Effector memory CD4-positive, alpha-beta T cell (primary cell): ENCODE measurements at places on chromosomes 7 and 10.

DNA sequence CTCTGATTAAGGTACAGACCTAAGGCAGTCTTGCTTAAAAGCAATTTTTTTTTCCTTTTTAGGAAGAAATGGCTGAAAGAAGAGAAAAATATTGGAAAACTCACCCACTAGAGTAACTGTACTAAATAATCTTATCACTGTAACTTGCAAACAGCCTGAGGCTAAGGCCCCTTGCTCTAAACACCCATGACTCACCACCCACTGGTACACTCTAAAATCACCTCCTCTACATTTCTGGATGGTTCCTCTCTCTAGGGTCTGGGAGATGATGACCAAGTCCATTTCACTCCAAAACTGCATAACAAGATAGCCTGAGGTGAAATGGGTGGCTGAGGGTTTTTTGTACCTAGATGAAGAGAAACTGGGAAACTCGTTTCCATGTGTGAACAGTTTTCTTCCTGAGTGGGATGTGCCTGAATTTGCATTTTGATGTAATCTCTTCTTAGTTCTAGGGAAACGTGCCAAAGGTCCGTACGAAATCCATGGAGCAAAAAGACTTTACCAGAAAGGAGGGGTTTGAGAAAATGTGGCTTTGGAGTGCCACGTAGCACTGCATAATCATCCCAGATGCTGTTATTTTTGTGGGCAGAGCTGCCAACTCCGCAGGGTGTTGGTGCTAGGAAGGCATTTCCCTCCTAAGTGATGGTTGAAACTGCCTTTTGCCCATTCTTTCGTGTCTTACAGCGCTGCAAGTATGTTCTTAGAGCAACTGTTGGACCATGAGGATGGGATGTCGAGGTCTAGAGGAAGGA is 113.5 kb upstream of the C10orf90 start:
- DNase-seq = no peak

GRCh38 chr10:29245476-29245875 is 43.4 kb upstream of the LYZL1 start:
- DNase-seq = no peak

DNA sequence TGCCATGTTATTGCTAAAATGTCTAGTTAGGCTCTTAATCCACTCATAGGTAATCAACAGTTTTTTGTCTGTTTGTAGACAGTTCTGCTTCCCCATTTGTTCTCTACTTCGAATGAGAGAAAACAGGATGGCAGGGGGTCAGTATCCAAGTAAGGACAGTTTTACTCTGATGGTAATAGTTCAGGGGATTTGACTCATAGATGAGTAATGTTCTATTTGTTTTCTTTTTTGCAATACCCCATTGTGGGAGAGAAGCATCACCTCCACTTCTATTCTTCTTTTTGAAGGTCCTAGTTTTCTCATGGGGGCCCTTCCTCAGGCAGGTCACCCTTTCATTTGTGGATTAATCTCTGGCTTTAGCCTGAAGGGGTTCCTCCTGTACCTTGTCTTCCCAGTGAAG is 13.9 kb downstream of the PCLO start:
- no peak for DNase-seq

GRCh38 chr7:80128918-80129317 is 5.7 kb upstream of the GNAI1 start:
- DNase-seq = no peak

- DNase-seq = no peak
Observed at GRCh38 chr7:16839646-16840045, 34.8 kb upstream of the AGR2 start.

DNA sequence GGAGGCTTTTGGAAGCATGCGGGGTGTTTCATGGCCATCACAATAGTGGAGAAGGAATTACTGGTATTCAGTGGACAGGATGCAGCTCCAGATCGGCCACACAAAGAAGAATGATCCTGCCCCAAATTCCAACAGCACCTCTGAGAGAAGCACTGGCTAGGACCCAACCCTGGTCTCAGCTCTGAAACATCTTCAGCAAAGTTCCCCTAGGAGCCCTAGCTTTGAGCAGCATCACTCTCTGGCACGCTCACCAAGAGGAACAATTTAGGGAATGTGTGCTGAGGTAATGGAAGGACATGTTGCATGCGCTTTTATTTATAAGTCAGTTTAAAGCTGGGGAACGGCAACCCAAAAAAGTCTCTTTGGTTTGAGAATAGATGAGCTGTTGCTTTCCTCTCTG is 5.5 kb upstream of the OPN1SW start:
- no peak for DNase-seq

GRCh38 chr7:85261336-85261735 is 74.5 kb upstream of the SEMA3D start:
- DNase-seq = no peak

DNA sequence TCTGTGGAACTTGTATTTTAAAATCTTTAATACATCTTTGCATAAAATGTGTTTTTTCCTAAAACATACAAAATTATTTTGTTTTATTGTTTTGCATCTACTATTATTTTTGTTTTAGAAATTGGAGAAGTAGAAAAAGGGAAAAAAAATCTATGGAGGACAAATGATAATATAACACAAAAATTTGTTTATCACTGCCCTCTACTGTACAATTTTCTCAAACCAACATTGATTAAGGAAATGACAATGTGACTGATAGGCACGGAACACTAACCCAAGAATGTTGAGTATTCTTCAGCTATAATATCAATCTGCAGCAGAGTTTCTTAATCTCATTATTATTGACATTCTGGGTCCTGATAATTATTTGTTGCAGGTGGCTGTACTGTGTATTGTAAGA is 9.5 kb upstream of the ING3 start:
- DNase-seq = no peak

GRCh38 chr10:1036341-1036791 is 10.7 kb upstream of the IDI2 start:
- DNase-seq = peak; percentile 51

GRCh38 chr7:40220421-40220911 is 85.7 kb downstream of the SUGCT start:
- no peak for DNase-seq

DNA sequence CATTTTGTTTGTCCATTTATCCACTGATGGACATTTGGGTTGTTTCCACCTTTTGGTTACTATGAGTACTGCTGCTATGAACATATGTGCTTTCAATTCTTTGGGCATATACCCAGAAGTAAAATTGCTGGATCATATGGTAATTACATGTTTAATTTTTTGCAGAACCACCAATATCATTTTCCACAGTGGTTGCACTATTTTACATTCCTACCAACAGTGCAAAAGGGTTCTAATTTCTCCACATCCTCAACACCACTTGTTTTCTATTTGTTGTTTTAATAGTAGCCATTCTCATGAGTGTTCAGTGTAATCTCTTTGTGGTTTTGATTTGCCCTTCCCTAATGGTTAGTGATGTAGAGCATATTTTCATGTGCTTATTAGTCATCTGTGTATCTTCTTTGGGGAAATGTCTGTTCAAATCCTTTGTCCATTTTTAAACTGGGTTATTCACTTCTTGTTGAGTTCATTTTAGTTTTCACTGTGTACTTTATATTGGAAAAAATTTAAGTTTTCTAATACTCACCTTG is 101.9 kb downstream of the HIBADH start:
- no peak for DNase-seq

DNA sequence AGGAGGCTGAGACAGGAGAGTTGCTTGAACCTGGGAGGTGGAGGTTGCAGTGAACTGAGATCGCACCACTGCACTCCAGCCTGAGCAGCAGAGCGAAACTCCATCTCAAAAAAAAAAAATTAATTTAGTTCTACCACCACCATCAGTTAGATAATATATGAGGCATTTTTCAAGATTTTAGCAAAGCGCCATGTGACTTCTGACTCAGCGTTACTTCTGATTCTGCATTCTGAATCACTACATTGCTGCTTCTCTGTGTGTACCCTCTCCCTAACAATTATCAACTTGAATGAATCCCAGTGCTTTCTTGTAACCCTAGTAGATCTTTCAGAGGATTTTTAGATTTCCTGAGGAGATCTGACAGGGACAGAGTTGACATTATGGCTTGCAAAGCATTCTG is 176.8 kb upstream of the SORCS1 start:
- no peak for DNase-seq

GRCh38 chr10:69734797-69735468 is 66.8 kb upstream of the COL13A1 start:
- no peak for DNase-seq

GRCh38 chr10:113651021-113651420 is 12.8 kb downstream of the NRAP start:
- no peak for DNase-seq

GRCh38 chr7:128933180-128933891 is 4.4 kb upstream of the IRF5 start:
- DNase-seq = no peak

DNA sequence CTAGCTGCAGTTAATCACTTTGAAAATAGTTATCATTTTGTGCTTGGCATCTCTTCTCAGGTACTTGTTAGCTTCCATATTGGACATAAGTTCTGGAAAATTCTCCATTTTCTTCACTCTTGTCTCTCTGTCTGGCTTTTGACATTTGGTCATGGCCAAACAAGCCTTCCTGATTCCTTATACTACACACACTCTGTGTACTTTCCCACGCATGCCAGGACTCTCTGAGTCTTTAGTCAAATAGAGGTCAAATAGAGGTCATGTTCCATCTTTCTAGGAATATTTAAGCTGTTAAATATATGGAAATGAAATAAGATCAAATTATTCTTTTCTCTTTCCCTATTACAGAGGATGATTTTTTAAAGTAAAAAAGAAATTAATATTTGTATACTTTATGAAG is 235.5 kb upstream of the PLXDC2 start:
- DNase-seq = no peak

DNA sequence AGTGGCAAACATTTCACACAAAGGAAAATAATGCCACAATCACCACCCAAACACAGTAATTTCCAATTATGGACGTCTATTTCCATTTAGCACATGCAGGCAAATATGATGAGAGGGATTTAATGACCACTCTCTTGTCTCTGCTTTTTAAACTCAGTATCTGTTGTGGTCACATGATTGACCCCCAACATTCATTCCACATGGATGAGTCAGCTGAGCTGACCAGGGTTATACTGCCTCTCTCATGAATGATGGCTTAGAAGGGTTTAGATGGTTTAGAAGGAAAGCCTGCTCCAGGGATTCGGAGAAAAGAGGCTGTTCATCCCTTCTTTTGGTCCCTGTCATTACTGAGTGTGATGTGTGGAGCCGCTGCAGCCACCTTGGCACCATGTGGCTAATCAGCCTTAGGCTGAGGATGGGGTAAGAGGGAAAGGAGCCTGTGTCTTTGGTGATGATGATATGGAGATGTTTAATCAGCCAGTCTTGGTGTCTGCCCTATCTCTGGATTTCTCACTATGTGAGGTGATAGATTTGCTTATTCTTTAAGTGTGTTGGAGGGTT is 38.2 kb upstream of the JAKMIP3 start:
- no peak for DNase-seq

DNA sequence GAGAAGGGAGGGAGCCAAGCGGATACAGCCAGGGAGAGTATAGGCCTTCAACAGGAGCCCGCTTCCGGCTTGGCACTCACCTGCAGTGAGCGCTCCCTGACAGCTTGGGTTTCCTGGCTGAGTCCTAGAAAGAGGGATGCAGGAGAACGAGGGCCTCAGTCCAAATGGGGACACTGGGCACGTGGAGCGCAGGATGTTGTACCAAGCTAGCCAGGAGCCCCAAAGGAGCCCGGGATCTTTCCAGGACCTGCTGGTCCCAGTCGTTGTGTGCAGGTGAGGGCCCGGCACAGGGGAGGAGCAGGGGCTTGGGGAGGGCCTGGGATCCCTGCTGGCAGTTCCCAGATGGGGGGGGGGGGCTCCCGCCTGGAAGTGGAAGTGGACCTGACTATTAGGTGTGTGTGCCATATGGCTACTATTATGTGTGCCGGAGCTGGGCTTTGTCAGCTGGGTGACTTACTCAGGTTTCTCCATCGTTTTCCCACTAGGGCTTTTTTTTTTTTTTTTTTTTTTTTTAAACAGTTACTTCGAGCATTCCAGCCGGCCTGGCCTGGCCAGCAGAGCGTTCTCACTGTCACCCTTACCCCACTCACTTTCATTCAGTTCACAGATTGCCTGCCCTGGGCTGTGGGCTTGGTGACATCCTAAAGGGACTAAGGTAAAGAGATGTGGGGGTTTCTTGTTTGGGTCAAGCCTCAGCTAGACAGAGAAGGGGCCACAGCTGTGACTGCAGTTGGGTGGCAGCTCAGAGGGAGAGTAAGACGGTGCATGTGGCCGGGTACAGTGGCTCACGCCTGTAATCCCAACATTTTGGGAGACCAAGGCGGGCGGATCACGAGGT is 3.8 kb downstream of the AGAP3 start:
- DNase-seq = no peak

DNA sequence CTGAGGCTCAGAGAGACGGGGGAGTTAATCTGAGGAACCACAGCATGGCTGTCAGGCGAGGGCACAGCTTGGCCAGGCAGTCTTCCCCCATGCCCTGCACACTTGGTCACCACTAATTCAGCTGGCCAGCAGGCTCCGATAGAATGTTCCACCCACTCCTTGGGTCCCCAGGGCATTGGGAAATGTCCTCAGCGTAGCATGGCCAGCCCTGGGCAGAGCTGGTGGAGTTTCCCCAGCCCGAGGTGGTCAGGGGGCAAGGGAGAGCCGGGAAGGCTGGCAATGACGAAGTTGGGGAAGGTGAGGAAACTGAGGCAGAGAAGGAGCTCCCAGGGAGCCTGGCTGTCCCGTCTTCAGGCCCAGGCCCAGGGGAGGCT is 12.1 kb upstream of the GRIFIN start:
- no peak for DNase-seq

- no peak for DNase-seq
Observed at GRCh38 chr10:1452777-1453176, 284.5 kb downstream of the ADARB2 start.

DNA sequence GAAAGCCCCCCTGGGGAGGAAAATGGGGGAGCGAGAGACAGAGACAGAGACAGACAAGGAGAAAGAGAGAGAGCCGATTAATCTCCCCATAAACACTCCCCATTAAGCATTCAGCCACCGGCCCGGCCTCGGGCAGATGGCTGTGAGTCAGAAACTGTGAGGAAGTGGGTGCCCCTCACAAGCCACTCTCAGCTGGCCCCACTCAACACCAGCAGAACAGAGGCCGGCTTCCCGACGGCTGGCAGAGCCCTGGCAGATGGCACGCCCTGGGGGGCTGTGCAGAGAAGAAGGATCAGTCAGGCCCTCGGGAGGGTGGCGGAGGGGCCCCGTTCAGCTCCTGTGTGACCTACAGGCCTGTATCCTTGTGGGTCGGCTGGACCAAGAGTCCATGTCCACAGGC is 41.2 kb downstream of the CAMK2B start:
- no peak for DNase-seq
